ENCODE measurements at places on chromosomes 12 and 14.

DNA sequence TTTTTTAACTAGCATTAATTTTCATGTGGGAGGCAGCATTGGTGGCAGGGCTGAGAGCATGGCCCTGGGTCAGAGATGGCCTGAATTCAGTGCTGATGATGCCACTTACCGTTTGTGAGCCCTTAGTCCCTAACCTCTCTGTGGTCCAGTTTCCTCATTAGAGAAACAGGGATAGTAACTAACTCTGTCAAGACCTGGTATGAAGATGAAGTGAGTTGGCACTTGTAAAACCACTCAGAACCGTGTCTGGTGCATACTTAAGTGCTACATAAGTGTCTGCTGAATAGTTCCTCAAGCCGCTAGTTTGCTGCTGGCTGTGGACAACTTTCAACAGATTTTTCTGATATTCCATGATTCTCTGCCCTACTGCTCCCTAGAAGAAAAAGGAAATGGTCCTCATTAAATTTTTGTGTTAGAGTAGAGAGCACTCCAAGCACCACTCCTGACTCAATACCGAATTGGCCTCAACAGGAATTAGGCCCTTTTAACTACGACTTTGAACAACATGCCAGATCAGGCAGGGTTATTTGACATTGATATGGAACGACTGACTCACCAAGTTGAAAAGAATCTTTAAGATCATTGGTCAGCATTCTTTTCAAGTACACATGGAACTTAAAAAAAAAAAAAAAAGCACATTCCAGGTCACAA, 250.2 kb downstream of the ANO2 start:
- no peak for DNase-seq

DNA sequence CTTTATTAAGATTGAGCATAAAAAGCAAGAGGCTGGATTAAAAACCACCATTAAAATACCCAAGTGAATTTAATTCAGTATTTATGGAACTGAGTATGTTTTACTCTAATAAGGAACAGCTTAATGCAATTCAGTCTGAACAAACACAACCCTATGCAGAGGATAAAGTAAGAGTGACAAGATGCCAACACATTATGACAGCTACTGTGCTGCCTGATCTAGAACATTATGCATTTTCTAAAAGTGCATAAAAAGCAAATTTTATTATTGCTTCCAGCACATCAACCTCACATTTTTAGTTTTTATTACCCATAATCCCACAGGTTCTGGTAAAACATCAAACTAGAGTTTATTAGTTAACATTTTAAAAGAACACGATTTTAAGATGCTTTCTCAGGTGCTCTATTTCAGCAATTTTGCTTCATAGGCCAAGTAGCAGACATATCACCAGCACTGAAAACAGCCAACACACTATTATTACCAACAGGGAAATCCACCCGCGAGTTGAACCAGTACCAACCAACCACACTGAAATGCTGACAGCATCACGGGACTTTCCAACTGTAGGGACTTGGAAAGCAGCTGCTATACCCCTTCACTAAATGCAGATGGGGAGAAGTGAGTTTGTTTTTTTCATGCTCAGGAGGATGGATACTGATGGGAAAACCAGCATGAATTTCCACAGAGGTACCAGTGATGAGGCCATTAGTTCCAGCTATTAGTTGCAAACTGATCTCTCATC, 372.1 kb downstream of the KCNH5 start:
- no peak for DNase-seq

- no peak for DNase-seq
Observed at GRCh38 chr14:99878563-99878962, 85.3 kb downstream of the EML1 start.

DNA sequence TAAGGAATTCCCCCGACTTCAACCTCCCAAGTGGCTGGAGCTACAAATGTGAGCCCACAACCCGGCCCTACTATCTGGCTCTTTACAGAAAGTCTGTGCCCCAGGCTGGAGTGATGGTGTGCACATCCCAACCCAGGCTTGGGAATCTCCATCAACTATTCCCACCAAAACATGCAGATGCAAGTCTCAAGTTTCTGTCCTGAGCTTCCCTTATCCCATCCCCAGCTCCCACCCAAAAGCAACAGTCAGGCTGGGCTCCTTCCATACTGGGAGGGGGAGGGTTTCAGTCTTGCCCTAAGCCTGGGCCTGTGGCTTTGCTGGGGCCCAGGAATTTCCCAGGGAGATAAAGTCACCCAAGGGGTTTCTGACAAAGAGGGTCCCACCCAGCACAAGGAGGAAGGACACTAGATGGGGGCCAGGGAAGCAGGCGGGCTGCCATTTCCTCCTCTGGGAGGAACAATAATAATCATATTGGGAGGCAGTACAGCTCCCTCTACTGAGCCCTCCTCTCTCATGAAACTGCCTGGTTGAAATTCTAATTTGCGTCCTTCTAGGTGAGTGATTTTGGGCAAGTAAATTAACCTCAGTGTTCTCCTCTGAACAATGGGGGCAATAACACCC, 8.0 kb downstream of the SLC8B1 start:
- no peak for DNase-seq

- peak; percentile 90 for DNase-seq
Observed at GRCh38 chr14:21913759-21914158, 240.1 kb upstream of the OR4E1 start.

GRCh38 chr12:92278378-92278828, 132.8 kb upstream of the BTG1 start:
- DNase-seq: no peak

- no peak for DNase-seq
Observed at GRCh38 chr12:118038137-118038536, 21.6 kb downstream of the RFC5 start.

GRCh38 chr14:103378038-103378854, 7.0 kb upstream of the MARK3 start:
- DNase-seq: peak; percentile 28

GRCh38 chr14:60274448-60274847, 25.4 kb downstream of the PPM1A start:
- no peak for DNase-seq

- DNase-seq: no peak
Observed at GRCh38 chr12:29216266-29216665, 67.2 kb downstream of the FAR2 start.
